MG63 (cell line): ENCODE measurements at places on chromosomes 4 and X. TPM values are rescaled to one million over a fixed set of nuclear protein-coding genes. Genes with fewer than 3 reads are reported as not detected.

GRCh38 chrX:128929271-128930057 lies 593.8 kb downstream of the SMARCA1 start:
- no peak for DNase-seq

DNA sequence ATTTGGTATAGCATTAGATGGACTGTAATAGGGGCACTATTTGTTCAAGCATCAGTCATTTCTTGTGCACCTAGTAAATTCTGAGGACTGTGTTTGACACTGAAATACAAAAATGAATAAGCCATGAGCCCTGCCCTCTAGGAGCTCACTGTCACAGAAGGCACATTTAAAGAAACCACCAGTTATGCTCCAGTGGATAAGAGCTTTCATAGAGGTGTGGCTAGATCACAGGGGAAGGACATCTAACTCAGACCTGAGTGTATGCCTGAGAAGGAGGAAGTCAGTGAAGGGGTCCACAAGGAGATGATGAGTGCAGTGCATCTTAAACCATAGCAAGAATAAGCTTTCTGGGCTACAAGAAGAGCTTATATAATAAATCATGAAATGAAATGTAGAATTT lies 40.1 kb downstream of the BTC start:
- DNase-seq: no peak

ODAM gene
- total RNA-seq: not detected in 2 replicates

DNA sequence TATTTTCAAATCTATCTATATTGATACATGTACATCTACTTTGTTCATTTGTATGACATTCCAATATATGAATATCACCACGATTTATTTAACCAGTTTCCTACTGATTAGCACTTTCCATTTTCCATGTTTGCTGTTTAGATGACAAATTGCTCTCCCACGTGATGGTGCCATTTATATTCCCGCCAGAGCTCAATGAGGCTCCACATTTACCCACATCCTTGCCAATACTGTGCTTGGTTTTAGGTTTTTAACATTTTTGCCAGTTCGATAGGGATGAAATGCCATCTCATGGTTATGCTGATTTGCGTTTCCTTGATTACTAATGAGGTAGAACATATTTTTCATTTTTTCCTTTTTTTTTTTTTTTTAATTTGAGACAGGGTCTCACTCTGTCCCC lies 86.7 kb upstream of the TRIM2 start:
- DNase-seq: no peak

DUSP21 gene
- not detected in 2 replicates for total RNA-seq

AKAP4 gene
- not detected in 2 replicates for total RNA-seq

DNA sequence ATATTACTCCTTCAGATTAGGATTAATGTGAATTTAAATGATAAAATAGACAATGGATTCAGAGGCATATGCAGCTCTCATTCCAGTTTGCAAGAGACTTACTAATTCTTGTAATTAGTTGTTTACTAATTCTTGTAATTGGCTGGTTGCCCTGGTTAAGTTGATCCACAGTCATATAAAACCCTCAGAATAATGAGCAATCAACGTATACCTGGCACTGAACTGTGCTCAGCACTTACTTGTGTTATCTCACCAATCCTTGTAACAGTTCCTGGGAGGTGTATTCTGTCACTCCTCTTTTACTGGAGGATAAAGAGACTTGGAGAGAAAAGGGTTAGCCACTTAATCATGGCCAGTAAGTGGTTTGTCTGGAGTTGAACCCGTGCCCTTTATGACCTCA lies 10.5 kb downstream of the HERC5 start:
- DNase-seq: no peak

- no peak for DNase-seq
These were observed 49.5 kb downstream of the CD99L2 start for GRCh38 chrX:150848914-150849365.

CTAG2 gene
- total RNA-seq: not detected in 2 replicates

DNA sequence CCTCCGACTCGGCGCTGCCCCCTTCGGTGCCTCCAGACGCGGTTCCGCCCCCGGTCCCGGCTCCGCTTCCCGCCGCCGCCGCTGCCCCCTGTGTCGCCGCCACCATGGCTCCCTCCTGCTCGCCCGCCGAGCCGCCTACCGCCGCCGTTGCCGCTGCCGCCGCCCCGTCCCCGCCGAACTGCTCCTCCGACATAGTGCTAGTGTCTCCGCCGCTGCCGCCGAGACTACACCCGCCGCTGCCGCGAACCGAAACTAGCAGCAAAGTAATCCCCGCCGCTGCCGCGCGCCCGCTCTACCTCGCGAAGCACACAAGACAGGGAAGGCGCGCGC lies 340 bp downstream of the HNRNPD start:
- DNase-seq: no peak

DNA sequence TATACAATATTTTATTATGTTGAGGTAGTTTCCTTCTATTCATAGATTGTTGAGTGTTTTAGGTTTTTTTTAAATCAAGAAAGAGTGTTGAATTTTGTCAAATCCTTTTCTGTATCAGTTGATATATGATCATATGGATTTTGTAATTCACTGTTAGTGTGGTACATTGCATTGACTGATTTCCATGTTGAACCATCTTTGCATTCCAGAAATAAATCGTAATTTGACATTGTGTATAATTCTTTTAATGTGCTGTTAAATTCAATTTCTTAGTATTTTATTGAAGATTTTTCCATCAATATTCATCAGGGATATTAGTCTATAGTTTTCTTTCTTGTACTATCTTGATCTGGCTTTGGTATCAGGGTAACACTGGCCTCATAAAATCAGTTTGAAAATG lies 103.8 kb downstream of the LRBA start:
- DNase-seq: no peak

DNA sequence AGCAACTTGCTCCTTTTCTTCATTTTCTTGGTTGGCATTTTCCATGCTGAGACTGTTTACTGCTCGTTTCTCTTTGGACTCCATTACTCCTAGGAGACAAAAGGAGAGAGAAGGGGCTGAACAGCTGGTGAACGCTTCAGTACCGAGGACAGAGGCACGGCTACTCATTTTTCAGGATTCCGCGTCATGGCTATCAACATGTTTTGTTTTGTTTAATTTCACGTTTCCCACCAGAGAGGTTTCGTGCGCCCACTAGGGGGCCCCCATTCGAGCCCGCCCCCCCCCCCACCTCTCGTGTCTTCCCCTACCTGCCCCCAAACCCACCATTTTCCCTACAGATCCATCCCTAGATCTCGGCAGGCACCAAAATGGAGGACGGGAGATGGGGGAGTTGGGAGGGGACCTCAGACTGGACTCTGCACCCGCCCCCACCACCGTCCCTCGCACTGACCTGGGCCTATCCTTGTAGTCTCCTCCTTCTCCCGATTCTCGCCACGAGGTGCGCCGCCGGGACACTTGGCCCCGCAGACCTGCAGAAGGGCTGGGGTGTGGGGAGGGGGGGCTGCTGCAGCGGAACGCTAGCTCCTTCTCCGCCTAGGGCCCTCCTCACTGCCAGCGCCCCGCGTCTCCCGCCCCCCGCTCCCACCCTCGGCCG lies 653 bp downstream of the BEX1 start:
- peak; percentile 9 for DNase-seq

DNA sequence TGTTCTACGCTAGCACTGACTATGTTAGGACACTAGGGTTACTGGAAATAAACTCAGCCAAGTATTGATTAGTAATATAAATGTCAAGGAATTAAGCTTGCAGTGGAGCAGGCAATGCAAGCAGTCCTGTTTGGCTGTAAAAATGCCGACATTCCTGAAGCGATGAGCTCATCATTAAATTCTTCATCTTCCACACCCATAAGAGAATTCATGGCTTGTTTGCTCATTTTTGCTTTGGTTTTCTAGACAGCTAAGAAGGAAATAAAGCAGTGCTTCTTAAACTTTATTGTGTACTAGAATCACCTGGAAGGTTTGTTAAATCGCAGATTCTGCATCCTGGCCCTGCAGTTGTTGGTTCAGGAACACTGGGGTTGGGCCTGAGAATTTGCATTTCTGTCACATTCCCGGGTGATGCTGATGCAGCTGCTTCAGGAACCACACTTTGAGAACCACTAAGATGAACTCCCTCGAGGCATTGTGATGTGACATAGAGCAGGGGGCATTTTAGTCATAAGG lies 17.8 kb downstream of the ANXA3 start:
- peak; percentile 49 for DNase-seq

DNA sequence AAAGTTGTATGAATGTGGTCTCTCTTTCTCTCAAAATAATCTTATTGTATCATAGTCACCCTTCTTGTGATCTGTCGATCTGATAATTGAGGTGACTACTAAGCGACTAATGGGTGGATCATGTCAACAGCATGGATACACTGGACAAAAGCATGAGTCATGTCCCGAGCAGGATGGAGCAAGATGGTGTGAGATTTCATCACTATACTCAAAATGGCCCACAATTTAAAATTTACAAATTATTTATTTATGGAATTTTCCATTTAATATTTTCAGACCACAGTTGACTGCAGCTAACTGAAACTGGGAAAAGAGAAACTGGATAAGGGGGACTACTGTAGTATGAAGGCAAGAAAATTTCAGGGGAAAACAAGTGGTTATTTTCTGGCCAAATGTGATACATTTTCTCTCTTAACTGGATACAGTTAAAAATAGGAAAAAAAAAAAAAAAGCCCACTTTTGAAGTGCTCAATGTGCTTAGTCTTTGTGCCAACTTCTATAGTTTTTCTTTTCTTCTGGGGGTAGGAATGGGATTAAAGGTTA lies 25.3 kb downstream of the FAM241A start:
- peak; percentile 63 for DNase-seq

KCNIP4 gene
- total RNA-seq: not detected in 2 replicates

GRCh38 chr4:153934688-153935017 lies 145.8 kb upstream of the SFRP2 start:
- DNase-seq: no peak

- DNase-seq: no peak
These were observed 39.8 kb downstream of the IRF2 start for GRCh38 chr4:184434501-184435066.

DNA sequence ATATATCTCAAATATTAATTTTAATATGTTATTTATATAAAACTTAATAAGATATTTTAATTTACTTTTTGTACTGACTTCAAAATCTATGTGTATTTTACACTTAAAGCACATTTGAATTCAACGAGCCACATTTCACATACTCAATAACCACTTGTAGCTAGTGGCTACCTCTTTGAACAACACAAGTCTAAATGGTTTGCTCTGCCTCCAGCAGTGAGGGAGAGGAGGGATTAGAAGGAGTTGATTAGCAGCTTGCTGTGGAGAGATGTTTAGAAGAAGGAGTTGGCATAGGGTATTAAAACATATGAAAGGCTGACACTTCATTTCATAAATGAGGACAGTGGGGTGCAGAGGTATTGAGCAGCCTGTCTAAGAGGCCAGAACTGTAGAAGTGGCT lies 124.0 kb downstream of the ARHGAP24 start:
- no peak for DNase-seq

DNA sequence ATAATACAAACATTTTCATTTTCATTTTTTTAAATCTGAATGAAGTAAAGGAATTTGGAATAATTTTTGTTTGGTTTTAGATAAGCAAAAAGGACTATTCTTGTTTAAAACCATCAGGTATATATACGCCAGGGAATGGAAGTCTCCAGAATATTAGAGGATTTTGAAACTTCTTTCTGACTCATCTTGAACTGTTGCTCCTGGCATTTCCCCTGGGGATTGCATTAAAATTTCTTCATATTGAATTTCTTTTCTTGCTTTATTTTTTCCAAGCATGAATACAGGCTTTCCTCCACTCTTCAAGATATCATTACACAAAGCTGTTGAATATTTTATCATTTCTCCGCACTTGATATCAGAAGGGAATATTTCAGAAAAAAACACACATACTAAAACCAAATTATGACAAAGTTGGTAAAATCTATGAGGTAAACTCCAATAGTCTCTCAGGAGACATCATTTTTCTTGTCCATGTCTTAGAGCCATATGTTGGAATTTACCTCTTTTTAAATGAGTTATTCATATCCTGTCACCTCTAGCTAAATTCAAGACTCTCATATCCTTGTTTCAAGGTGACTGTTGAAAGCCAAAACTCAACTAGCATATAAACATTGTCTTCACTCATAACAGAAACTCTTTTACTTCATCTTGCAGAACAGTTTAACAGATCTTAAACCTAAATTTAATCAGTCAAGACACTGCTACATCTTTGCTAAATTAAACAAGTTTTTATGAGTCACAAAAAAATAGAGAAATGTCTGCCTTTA lies 20.7 kb upstream of the CSN1S1 start:
- no peak for DNase-seq

DNA sequence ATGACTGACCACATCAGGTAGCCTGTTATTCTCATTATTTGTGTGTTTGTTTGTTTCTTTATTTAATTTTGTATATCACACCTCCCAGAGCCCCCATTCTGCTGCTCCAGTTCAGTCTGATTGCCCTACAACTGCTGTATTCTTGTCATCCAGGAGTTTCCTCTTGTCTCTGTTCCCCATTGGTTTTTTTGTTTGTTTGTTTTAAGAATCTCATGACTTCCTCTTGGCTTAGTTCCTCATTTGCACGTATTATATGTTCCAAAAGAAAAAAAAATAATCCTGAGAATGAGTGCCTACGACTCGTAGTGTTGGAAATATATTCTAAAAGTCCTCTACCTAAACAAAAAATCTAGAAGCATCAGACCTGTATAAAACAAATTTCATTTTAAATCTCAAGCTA lies 142.3 kb upstream of the SLIT2 start:
- DNase-seq: no peak

- DNase-seq: no peak
These were observed 7.8 kb upstream of the NUP54 start for GRCh38 chr4:76155979-76156378.

GRCh38 chrX:97308171-97308570 lies 424.5 kb downstream of the RPA4 start:
- DNase-seq: no peak

- DNase-seq: no peak
These were observed 614.0 kb upstream of the BOD1L1 start for GRCh38 chr4:14241574-14241973.

- no peak for DNase-seq
These were observed 9.1 kb upstream of the PAGE1 start for GRCh38 chrX:49704691-49705404.

EOLA2 gene
- total RNA-seq: 50.6 and 51.1 TPM in 2 replicates

SLC9B1 gene
- 1.5 and 2.3 TPM in 2 replicates for total RNA-seq

- no peak for DNase-seq
These were observed 911 bp upstream of the ELK1 start for GRCh38 chrX:47651043-47651905.

TFE3 gene
- 41.4 and 49.3 TPM in 2 replicates for total RNA-seq

DMP1 gene
- total RNA-seq: not detected in 2 replicates

DNA sequence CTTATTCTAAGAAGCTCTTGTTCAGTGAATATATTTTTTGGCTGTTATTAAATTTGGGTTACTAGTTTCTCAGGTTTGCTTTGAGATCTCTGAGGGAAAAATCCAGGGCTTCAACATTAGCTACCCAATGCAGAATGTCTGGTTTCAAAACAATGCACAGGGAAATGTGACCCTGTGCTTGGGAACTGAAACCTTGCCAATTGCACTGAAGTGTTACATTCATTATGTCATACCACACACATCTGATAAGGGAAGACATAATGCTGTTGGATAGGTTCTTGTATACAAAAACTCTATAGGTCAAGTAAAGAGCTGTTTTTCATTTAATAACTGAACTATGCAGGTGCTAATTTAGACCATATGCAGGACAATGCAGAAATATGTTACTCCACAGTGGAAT lies 345.3 kb upstream of the BMP3 start:
- no peak for DNase-seq
